Upper lobe of left lung (tissue), 6 donors: ENCODE measurements at places on chromosomes 11 and 22.

DNA sequence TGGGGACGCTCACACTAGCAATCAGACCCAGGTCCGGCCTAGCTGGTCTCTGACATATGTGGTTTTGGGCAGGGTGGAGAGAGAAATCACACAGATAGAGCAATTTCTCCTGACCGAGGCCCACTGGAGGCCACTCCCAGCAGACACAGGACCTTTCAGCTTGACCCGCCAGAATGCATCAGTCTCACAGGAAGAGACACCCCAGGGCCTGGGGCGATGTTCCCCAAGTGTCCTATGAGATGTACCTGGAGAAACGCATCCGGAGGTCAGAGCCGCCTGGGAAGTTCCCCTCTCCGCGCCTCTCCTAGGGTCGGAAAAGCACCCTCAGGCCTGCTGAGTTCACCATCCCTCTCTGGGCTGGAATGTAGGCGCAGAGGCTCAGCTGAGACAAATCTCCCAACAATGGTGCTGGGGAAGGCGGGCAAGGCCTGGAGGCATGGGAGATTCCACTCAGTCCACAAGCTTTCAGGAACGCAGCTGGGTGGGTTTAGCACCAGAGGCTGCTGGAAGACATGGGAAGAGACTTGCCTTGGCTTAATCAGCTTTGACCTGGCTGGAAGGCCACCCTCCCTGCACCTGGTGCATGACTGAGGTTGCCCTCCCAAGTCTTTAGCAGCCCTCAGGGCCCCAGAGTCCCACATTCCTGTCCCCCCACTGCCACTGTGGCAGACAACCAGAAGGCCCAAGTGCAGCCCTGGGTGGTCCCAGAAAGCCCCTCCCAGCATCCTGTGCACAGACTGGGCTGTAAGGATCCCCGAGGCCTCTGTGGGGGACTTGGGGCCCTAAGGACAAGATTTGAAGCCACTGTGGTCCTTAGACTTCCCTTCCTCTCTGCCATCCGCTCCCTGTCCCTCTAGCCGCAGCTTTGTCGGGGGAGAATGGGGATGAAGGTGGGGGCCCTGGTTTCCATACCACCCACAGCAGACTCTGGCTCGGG is 57.5 kb downstream of the RTL6 start:
- DNase-seq = no peak

DNA sequence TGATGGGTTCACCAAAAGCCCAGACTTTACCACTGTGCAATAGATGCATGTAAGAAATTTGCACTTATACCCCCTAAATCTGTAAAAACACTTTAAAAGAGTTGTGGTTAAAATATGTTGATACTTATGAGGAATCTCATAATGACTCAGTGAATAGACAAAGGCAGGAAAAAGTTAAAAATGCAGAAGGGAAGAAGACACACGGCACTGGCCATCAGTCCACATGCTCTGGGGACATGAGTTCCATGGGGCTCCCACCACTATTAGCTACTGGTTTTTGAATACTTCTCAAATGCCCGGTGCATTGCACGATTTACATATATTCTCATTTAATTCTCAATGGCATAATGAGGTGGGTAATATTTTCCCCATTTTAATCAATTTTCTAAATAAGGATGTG is 59.3 kb upstream of the BLID start:
- DNase-seq = no peak

GRCh38 chr11:15671216-15671615 is 556.5 kb downstream of the INSC start:
- no peak for DNase-seq

DNA sequence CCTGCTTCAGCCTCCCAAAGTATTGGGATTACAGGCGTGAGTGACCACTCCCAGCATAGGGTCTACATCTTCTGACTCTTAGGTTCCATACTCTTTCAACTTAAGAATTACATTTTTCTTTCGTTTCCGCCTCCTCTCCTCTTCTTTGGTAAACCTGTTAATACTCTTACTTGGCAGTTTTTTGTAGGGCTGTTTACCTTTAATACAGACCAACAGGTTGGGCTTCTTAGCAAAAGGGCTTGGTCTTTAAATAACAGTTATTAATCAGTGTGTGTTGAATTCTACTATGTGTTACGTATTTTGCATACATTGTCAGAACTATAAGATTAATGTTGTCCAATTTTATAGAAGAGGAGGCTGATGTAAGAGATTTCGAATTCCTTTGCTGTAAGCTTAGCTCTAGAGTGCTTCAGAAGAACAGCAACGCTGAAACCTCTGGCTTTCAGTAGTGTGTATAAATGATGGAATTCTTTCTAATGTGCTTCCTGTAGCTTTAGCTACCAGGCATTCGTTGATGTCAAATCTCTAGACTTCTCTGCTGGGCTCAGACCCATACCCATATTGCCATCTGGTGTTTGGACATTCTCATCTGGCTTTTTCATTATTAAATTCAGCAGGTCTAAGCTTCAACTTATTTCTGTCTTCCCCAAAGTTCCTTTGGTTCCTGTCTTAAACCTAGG is 3.1 kb downstream of the FDX1 start:
- DNase-seq = no peak

DNA sequence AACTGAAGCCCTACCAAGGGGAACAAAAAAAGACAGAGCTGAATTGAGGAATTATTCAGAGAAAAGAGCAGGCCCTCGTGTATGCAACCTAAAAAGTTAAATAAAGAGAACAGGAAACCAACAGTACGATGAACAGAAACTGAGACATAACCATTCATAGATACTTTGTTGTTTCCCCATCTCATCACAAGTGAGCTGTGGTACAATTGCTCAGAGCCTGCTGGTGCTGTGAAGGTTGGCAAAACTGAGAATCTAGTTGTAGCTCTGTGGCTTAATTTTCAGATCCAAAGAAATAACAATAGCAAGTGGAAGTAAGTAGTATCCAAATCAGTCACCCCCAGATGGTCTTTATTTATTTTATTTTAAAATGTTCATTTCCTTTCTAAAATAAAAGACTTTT is 37.7 kb upstream of the BLID start:
- no peak for DNase-seq

GRCh38 chr11:102831489-102832440 is 11.6 kb downstream of the MMP3 start:
- peak; percentile 30 for DNase-seq

DNA sequence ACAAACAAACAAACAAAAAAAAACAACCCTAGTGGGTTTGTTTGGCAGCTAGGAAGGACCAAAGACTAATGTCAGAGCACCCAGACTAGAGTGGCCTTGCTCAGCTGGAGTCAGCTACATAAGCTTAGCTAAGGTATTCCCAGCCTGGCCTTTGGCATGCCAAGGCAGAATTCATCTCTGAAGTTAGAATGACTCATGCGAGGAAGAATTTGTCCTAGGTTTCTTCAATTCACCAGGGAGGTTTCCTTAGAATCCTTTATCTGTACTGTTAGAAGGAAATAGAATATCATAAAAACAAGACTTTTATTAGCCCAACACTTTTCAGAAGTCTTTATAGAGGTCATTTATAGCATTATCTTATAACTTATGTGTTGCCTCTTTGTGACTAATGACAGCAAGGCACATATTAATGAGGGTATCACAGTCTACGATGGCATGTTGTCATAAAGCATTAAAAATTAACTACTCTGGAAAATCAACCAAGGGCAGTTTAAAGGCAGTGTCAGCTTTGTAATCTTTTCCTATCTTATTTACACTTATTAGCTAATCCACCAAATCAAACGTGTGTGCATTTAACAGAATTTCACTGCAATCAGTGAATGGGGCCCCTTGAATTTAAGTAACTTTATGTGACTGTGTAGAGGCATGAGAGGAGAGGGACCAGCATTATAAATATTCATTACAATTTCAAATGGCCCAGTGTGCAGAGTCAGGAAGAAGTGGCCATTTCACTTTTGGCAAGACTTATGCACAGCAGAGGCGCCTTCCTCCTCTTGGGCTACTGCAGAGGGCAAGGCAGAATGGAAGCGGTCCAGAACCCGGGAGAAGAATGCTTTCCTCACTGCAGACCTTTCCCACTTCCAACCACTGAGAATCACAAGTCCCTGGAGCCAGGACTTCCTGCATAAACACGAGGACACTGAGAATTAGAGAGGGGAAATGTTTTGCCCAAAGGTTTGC is 36.3 kb downstream of the SLC5A1 start:
- DNase-seq = no peak

DNA sequence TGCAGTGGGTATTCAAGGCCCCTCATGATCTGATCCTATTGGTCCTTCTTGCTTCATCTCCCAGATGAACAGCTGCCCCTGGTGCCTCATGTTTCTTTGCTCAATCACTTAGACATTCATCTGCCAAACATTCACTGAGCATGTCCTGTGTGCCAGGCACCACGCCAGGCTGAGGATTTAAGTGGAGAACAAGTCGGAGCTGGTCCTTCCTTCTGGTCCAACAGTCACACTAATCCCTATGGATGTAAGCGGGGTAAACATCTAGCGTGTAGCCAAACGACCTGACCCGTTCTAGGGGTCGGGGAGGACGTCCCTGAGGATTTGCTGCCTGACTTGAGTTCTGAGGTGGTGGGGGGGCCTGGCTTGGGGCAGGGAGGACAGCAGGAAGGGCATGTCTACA is 21.9 kb downstream of the ZMAT5 start:
- DNase-seq = no peak

DNA sequence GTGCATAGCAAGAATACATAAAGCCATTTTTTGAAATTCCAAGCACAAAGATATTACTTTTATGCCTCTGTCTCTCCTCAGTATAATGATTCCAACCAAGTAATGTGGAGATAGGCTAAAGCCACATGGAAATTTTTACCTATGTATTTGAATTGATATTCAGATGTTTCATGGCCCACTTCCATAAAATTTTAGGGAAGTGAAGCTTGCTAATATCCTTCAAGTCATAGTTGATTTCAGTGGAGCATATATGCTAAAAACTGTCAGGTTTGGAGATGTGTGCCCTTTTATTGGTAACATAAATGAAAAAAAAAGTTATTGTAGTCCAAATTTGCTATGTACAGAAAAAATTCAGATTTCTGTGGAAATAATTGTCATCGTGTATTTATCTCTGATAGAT is 12.3 kb downstream of the MS4A4E start:
- DNase-seq = no peak
